Dermis microvascular lymphatic vessel endothelial cell (primary cell): ENCODE measurements at places on chromosomes 6 and 20. TPM values are rescaled to one million over a fixed set of nuclear protein-coding genes. Genes with fewer than 3 reads are reported as not detected.

Gene LY6G6C
- not detected in 2 replicates for total RNA-seq

Gene EBF4
- 0.77 and 4.7 TPM in 2 replicates for total RNA-seq

Gene DEFB110
- total RNA-seq = not detected in 2 replicates

Gene VEGFA
- 4.5 and 6.7 TPM in 2 replicates for total RNA-seq

Gene PI3
- not detected in 2 replicates for total RNA-seq
